Metanephros (tissue), 2 donors: ENCODE measurements at places on chromosomes 16 and 17. TPM values are rescaled to one million over a fixed set of nuclear protein-coding genes. Genes with fewer than 3 reads are reported as not detected.

Gene MYH4
- 0.99 TPM for total RNA-seq

Gene OR2C1
- total RNA-seq, result 1.3 TPM

Gene NOG
- 3.4 TPM for total RNA-seq

Gene SPAG9
- 104 TPM for total RNA-seq

Gene PLA2G10
- total RNA-seq, result not detected

Gene KRTAP2-1
- total RNA-seq, result not detected

Gene CACNG3
- not detected for total RNA-seq

Gene SSTR5
- 0.82 TPM for total RNA-seq

Gene MT4
- not detected for total RNA-seq

Gene USP43
- total RNA-seq, result 5.3 TPM

Gene HLF
- total RNA-seq, result 8.2 TPM

Gene CXCL16
- total RNA-seq, result 14.1 TPM

Gene FBXW10
- 0.18 TPM for total RNA-seq

Gene NPIPA3
- 1.1 TPM for total RNA-seq
